Stimulated activated CD4-positive, alpha-beta T cell treated with anti-CD3 and anti-CD28 coated beads, TNF-alpha, amount 100 ng/mL, for 4 hours (primary cell): ENCODE measurements at places on chromosomes 1 and 21.

DNA sequence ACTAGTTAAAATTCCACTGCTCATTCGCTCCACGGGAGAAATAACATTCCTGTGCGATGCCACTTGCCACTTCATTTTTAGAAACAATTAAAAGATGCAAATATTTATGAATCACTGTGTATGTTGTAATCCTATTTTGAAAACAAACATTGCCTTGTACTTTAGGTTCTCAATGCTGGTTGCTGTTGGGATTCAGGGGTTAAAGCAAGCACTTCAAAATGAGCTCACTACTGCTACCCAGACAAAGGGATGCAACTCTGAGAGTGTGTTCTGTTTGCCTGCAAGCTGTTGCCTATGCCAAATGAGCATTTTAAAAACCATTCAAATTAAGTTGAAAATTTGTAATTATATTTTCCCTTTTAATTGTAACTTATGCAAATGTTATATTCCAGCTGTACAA, 87.5 kb downstream of the RWDD3 start:
- no peak for DNase-seq

DNA sequence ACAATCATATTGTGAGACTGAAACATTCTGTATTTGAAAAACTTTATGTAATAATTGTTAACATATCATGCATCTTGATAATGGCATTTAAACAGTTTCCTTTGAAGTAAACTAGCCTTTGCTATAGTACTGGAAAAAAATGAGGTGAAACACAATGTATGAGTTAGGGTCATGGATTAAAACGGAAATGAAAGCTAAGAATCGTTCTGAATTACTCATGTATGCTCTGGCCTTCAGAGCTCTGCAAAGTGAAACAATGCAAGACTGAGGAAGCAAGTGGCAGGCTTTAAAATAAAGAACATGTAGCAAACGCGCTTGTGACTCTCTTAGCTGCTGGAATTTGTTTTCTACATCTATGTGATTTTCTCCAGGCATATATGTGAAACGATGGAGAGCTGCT, 317.1 kb downstream of the DPYD start:
- DNase-seq: no peak

GRCh38 chr1:154490317-154490716, 11.7 kb upstream of the TDRD10 start:
- DNase-seq: no peak

GRCh38 chr1:102837551-102837950, 270.8 kb downstream of the COL11A1 start:
- no peak for DNase-seq

DNA sequence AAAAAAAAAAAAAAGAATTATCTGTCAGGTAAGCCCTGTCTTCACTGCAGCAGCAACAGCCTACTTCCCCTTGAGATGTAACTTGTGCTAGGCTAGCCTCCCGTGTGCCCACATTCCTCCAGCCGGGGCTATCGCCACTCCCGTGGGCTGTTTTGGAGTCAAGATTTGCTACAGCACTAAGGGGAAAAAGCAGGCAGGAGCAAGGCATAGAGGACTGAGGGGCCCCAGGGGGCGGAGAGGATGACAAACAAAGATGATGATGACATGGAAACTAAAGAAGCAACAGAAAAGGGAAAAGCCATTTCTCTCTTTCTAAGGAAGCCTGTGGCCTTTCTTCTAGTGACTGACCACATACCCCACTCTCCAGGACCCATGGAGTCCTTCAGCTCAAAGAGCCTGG, 1.9 kb downstream of the TNFAIP8L2 start:
- DNase-seq: no peak

- DNase-seq: no peak
Observed at GRCh38 chr1:46517010-46517600, 27.5 kb downstream of the DMBX1 start.

DNA sequence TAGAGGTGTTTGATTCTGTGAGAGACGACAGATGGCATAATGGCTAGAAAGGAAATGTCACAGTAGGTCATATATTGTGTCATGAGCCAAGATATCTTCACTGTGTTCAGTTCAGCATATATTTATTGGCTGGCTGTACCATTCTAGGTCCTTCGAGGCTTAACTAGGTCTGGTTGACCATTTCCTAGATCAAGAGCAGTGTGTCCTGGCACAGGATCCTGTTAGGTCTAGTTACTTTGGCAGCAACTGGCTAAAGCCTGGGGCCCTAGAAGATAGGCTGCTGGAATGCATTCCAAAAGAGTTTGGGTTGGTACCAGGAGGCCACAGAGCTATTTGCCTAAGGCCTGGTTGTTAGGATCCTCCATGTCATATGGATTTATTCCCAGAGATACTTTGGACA, 20.9 kb downstream of the ZBTB40 start:
- no peak for DNase-seq

GRCh38 chr1:159882527-159882862, 17.5 kb downstream of the CFAP45 start:
- DNase-seq: no peak

GRCh38 chr1:8831340-8831739, 13.9 kb upstream of the RERE start:
- no peak for DNase-seq

GRCh38 chr1:4745560-4745959, 91.2 kb downstream of the AJAP1 start:
- DNase-seq: no peak

- no peak for DNase-seq
Observed at GRCh38 chr1:4741876-4742423, 87.5 kb downstream of the AJAP1 start.

- no peak for DNase-seq
Observed at GRCh38 chr1:159647616-159648015, 60.0 kb downstream of the APCS start.

DNA sequence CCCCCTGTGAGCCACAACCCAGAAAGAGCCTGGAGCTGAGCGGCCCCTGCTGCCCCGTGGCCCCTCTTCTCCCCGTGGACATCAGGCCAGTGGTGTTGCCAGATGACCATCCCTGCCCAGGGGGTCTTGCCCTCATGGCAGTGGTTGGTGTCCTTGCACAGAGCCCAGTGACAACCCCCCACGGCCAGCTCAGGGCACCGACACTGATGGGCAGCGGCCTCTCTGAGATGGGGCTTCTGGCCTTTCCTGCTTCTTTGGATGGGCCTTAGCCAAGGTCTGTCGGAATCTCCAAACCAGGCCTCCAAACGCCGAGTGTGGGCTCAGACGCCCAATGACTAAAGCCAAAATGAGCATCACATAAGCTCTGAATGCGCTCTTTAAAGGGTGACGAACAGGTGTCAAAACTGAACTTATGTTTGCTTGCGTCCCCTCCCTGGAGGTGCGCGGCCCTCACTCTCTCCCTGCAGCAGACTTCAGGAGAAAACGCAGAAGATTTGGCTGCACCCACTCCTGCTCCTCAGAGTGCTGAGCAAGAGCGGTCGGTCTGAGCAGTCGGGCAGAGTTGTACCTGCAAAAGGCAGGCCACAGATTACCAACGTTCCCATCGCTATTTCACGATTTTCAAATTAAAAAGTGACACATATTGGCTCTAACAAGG, 41.9 kb downstream of the UBE2G2 start:
- no peak for DNase-seq

DNA sequence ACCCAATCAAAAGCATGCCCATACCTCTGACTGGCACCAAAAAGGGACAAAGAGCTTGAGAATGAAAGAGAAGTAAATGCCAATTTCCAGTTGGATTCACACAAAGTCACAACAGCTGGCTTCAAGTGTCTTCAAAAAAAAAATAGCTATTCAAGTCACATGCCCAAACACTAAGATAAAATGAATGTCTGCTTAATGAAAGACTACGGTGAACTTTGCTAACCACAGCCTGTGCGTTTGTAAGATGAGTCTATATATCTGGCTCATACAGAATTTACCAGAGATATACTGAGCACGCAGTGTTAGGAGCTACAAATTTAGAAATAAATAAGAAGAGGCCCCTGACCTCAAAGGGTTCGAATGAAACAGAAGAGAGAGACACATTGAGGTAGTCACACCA, 73.2 kb downstream of the DAB1 start:
- DNase-seq: no peak

DNA sequence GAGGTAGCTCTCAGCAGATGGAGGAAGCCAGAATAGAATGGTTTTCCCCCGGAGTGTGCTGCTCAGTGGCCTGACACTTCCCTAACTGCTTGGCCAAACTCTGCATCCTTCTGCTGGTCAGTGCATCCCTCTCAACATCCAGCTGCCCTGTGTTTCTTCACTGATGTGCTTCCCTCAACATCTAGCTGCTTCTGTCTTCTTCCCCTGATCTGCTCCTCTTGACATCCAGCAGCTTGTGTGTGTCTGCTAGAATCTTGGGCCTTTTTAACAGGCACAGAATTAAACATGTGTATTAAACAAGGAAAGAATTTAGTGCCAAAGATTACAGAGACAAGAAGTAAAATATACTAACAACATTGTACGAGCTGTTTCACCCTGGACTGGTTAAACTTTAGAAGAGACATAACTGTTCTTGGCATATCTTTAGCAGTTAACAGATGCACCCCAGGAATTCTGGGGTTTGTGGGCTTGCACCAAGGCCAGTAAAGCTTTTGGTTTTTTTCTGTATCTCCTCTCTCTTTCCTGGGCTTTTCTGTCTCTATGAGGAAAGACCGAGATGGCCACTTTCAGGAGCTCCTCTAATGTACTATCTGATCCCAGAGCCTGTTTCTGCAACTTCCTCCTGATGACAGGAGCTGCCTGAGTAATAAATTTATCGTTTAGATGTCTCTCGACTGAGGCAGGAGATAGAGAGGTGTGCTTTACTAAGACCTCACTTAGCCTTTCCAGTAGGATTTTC, 34.8 kb upstream of the HSD3B1 start:
- no peak for DNase-seq

DNA sequence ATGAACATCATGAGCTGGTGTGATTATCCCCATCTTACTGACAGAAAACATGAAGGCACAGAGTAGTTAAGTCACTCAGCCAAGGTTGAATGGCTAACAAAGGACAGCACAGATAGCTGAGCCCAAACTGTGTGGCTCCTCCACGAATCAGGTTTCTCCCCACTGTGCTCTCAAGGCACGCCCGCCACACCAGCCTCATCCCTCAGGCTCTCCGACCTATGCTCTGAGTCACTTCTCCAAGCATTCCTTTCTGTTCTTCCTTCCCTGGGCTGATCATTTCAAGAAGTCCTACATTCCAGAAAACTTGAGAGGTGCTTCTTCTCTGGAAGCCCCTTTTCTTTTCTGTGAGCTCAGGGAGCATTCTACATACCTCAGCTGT, 25.3 kb upstream of the SDC3 start:
- no peak for DNase-seq

DNA sequence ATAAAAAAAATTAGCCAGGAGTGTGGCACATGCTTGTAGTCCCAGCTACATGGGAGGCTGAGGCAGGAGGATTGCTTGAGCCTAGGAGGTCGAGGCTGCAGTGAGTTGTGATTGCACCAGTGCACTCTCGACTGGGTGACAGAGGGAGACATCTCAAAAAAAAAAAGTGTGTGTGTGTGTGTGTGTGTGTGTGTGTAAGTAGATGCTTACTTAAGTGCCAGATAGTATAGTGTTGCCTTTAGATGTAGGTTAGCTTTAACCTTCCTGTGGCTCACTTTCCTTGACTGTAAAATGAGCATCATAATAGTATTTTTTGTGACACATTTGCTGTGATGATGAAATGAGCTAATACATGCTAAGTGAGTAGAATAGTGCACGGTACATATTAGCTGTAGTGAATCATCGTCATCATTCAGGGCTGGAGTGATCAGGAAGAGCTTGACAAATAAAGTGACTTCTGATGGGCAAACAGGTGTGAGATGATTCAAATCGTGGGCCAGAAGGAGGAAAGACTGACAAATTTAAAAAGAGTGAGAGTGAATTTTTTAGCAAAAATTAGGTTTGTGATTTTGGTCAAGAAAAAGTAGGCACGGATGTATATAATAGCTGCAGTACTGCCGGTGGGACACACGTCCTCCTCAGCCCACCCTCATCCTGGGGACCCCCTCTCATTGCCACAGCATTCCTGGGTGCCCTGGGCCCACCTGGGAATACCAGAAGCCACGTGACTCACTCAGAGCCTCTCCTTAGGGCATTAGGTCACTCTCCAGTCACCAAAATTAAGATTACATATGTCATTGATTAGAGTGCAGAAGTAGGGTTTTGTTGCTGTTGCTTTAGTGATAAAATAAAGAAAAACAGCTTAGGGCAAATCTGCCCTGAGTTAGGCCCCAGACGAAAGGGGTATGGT, 33.9 kb downstream of the EIF2D start:
- no peak for DNase-seq

DNA sequence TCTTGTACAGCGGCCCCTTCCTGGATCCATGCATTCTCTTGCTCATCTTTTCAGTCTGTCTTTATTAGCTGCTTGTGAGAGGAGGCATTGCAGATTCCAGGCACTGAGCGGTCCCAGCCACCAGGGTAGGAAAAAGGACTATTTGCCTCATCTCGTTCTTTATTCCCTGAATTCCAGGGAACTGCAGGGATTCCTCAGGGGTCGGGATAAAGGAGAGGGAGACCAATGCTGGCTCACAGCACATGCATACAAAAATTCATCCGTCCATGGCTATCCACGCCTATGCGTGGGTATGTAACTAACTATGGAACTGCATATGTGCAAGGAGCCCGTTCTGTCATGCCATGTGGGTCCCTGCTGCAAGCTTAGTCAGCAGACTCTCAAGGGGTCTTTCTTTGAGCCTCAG, 879 bp upstream of the PLPPR5 start:
- no peak for DNase-seq
